Pons (tissue), 1 donor: ENCODE measurements at places on chromosomes 6 and 20.

- DNase-seq: no peak
These were observed 48.1 kb downstream of the PRL start for GRCh38 chr6:22248513-22249308.

GRCh38 chr6:40359808-40360207 is 227.4 kb downstream of the LRFN2 start:
- no peak for DNase-seq

- DNase-seq: no peak
These were observed 193.4 kb upstream of the CDYL start for GRCh38 chr6:4582506-4583417.

GRCh38 chr6:1613688-1614447 is 4.2 kb downstream of the FOXC1 start:
- DNase-seq: no peak

DNA sequence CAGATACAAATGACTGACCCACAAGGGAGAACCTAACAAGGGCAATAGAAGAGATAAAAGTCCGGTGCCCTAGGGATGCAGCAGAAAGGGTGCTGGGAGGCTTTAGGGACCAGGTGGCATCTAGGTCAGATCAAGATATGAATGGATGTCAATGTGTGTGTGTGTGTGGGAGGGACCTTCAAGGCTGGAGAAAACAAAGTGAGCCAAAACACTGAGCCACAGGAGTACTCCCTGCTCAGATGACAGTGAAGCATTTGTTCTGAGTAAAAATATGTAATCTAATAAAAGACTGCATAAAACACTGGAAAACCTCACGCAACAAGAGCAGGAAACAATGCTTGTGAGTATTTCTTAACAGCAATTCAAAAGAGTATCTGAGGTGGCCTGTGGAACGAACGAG is 28.2 kb downstream of the ZNF337 start:
- DNase-seq: no peak
